Thyroid gland (tissue), 4 donors: ENCODE measurements at places on chromosomes 16 and 17. TPM values are rescaled to one million over a fixed set of nuclear protein-coding genes. Genes with fewer than 3 reads are reported as not detected.

The CLEC18B gene
- total RNA-seq: not detected

The MYO18A gene
- 41.3 TPM for total RNA-seq

DNA sequence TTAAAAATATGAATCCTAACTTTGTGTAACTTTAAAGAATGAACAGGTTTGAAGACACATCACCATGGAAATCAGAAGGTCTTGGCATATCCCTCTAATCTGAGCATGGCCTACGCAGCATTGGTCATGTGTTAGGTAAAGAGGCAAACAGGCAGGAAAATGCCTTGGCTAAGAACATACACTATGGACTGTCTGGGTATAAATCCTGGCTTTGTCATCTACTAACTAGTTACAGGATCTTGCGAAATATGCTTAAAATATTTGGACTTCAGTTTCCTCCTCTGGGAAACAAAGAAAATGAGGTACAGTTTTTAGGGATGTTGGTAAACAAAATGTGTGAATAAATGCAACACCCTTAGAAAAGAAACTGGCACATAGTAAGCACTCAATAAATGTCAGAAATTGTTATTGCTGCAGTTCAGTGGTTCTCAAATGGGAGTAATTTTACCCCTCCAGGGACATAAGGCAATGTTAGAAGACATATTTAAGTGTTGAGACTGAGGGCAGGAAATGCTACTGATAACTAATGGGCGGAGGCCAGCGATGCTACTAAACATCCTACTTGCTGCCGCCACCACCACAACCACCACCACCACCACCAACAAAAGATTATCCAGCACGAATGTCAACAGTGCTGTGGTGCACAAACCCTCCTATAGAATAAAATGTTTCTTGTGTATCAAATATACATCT lies 770.8 kb upstream of the SOX9 start:
- no peaks in the 10 kb centered on the region for H3K36me3 ChIP-seq
- H3K4me3 ChIP-seq: no peak overlapping the region
- H3K27ac ChIP-seq: no peak overlapping the region

DNA sequence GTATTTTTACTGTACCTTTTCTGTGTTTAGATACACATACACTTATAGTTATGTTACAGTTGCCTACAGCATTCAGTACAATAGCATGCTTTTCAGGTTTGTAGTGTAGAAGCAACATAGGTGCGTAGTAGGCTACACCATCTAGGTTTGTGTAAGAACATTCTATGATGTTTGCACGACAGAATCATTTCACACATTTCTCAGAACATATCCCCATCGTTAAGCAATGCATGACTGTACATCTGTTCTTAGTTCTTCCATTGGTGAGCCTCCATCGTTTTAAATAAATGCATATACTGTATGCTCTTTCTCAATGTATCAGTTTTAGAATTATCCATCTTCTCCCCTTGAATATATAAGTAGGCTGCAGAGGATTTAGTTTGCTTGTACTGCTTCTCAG lies 122.6 kb downstream of the PITPNC1 start:
- no peaks in the 10 kb centered on the region for H3K27me3 ChIP-seq
- H3K36me3 ChIP-seq: no peaks in the 10 kb centered on the region
- H3K27ac ChIP-seq: no peak overlapping the region

GRCh38 chr16:20799599-20799998 lies 6.7 kb downstream of the ERI2 start:
- no peak overlapping the region for H3K27ac ChIP-seq
- H3K4me1 ChIP-seq: no peaks in the 10 kb centered on the region
- no peaks in the 10 kb centered on the region for H3K27me3 ChIP-seq
- DNase-seq: no peak

DNA sequence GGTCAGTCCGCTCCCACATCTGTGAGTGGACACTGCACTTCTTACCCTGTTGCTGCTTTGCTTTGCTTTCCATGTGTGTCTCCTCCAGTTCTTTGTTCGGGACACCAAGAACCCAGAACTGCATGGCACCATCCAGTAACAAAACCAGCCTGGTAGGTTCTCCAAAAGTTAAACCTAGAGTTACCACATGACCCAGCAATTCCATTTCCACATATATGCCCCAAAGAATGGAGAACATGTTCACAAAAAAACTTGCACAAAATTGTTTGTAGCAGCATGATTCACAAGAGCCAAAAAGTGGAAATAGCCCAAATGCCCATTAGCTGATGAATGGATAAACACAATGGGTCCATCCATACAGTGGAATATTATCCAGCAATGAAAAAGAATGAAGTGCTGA lies 10.3 kb upstream of the CCL22 start:
- no peaks in the 10 kb centered on the region for H3K4me1 ChIP-seq
- no peaks in the 10 kb centered on the region for H3K27me3 ChIP-seq

GRCh38 chr17:14776791-14777190 lies 475.9 kb downstream of the HS3ST3B1 start:
- no peaks in the 10 kb centered on the region for H3K36me3 ChIP-seq
- no peak overlapping the region for H3K27ac ChIP-seq
- H3K4me3 ChIP-seq: no peak overlapping the region
- H3K4me1 ChIP-seq: no peaks in the 10 kb centered on the region
- H3K27me3 ChIP-seq: no peaks in the 10 kb centered on the region
